ENCODE measurements at places on chromosomes 7 and 10.

DNA sequence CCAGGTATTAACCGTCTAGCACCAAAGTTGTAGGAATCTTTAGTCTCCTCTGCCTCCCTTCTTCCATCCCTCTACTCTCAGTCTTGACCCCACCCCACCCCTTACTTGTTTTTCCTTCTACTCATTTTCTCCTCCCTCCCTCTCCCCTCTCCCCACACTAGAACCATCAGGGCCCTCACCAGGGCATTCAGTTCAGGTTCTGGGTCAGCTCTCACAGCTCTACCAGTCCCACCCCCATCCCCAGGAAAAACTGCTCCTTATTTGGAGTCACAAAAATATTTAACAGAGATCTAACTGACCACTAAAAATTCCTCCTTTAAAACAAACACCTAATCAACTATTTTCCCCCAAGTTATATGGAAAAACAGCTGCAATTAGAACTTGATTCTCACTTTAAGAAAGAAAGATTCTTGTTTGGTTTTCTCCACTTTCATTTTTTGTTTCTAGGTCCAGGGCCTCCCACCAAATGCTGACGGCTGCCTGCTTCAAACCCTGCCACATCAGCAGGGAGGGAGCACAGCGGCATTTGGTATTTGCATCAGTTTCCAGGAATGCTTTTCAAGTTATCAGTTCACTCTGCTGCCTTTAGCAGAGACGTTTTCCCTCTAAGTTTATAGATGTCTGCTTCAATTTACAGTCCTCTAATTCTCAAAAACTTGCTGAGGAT lies 2.8 kb upstream of the COL1A2 start:
- no peak for DNase-seq

- DNase-seq: no peak
Measured at GRCh38 chr10:70586348-70586930, 16.1 kb downstream of the PRF1 start.

DNA sequence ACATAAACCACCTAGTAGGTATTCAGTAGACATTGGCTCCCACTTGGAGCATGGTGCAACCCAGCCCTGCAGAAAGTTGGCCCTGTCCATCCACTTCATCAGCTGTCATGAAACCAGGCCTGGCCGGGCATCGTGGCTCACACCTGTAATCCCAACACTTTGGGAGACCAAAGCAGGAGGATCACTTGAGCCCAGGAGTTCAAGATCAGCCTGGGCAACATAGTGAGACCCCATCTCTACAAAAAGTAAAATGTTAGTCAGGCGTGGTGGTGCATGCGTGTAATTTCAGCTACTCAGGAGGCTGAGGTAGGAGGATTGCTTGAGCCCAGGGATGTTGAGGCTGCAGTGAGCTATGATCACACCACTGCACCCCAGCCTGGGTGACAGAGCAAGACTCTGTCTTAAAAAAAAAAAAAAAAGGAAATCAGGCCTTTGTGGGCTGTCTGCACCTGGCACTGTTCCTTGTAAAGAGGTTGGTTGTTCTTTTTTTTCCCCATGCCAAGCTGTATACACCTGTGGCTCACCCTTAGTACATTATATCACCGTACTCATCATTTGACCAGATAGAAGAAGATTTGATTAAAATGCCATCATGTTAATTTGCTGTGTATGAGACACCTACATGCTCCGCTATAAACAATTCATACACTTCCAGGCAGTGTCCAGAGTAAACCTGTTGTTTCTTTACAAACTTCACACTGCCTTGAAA lies 45.4 kb upstream of the GRID1 start:
- no peak for DNase-seq

DNA sequence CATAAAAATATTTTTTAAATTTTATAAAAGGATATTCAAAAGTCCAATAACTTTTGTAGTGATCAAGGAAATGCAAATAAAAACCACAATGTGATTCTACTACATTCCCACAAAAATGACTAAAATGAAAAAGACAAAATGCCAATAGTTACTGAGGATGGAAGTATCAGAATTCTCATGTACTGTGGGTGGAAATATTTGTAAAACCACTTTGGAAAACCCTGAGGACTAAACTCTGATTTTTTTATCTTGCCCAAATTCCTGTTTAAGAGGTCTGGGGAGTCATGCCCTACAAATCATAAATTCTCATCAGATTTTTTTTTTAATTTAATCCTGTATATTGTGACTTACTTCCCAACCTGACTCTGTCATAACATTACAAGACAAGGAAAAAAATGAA lies 9.8 kb upstream of the SEMA3D start:
- no peak for DNase-seq

- no peak for DNase-seq
Measured at GRCh38 chr10:130357951-130358350, 221.8 kb downstream of the GLRX3 start.

- DNase-seq: peak; percentile 5
Measured at GRCh38 chr7:140165422-140165821, 11.4 kb downstream of the KDM7A start.

DNA sequence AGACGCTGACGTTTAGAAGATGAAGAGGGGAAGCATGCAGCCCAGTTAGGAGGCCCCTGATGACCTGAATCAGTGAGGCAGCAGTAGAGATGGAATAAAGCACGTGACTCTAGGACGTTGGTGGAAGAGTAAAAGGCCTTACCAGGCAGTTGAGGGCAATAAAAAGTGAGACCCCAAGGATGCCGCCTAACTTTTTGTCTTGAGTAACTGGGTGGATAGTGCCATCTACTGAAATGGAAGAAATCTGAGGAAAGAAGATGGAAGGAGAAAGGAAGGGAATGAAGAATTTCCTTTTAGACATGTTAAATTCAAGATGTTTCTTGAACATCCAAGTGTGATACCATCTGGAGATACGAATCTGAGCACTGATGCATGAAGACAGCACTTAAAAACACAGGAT lies 220.0 kb upstream of the LRRN3 start:
- no peak for DNase-seq

- DNase-seq: no peak
Measured at GRCh38 chr10:50512214-50512595, 111.6 kb downstream of the SGMS1 start.

DNA sequence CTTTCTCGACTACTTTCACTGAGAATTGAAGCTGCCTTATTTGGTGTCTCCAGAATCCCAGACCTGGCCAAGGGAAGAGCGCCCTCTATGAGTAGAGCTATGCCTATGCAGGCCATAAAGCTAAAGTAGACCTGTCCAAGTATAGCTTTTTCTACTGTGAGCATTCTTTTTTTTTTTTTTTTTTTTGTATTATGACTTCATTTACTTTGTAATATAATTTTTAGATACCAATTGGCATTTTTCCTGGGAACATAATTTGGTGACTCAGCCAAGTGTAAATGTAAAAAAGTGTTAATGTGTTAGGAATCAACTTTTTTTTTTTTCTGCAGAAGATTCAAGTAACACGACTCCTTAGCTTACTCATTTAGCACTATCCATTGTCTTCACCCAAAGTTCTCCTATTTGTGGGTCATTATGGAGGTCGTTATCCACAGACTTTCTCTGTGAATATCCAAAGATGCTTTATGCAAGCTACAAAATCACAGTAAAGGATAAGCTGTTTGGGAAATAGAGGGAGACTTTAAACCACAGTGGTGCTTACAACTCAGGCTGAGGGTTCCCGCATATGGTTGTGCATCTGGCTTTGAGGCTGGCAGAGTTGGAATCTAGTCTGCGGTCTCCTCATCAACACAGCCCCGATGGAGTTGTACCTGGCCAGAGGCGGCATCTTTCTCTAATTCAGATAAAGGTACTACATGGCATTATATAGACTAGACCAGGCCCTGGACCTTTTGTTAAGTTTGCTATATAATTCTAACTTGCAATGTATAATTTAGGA lies 1040.2 kb upstream of the SORCS1 start:
- DNase-seq: no peak

DNA sequence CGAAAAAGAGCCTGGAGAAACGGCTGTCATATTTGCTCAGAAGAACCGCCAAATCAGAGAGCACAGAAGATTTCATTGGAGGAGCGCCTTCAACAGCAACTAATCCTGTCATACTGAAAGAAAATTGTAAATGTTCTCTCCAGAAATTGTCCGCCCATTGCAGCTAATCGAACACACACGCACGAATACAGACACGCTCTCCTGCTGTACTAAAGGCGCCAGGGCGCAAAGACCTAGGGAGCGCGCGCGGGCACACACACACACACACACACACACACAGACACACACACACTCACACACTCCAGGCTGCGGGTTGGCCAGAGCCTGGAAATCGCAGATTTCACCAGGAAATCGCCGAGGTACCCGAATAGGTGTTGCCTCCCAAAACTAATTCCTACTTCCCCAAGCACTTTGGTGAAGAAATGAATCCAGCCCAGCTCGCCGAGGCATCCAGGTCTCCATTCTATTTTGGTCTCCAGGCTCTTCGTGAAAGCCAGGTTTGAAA lies at the start of gene CHRM2:
Gene CHRM2 (plus strand): TSS at position 157 of the 505 bp plus-strand sequence. CDS start 146,214 bp downstream, outside the sequence.
- no peak for DNase-seq

DNA sequence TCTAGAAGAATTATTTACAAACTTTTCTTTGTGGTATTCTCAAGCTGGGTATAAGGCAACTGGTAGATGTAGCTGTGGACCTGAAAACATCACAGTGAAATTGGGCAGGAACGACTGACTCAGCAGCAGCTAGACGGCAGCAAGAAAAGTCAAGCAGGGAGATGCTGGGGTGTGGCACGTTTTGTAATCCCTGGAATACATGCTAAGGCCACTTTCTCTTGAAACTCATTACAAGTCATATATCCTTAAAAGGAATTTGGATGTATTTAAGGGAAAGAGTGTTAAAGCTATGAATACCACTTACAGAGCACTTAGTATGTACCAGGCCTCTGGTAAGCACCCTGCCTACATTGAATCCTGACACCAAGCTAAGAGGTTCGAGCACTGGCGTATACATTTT lies 17.4 kb downstream of the BEND7 start:
- no peak for DNase-seq

GRCh38 chr10:77498210-77498609 lies 139.4 kb downstream of the KCNMA1 start:
- no peak for DNase-seq

- DNase-seq: no peak
Measured at GRCh38 chr10:66714741-66715140, 211.1 kb upstream of the LRRTM3 start.

Measured in SW 1271 (cell line).